ENCODE measurements at places on chromosomes 11 and 22. TPM values are rescaled to one million over a fixed set of nuclear protein-coding genes. Genes with fewer than 3 reads are reported as not detected.

- no peak overlapping the region for H3K4me3 ChIP-seq
- peaks cover 9% of the 10 kb centered on the region for H3K27me3 ChIP-seq
- H3K4me1 ChIP-seq, result peaks cover 12% of the 10 kb centered on the region
- H3K36me3 ChIP-seq, result peaks cover 17% of the 10 kb centered on the region
- DNase-seq, result no peak
Observed at GRCh38 chr22:47022475-47022874, 260.0 kb downstream of the TBC1D22A start.

GRCh38 chr11:67268962-67269268 is 2.6 kb downstream of the GRK2 start:
- H3K27ac ChIP-seq, result no peak overlapping the region
- H3K27me3 ChIP-seq, result no peaks in the 10 kb centered on the region
- no peak for DNase-seq
- no peaks in the 10 kb centered on the region for H3K36me3 ChIP-seq

GRCh38 chr11:110878513-110878912 is 166.3 kb upstream of the ARHGAP20 start:
- H3K27ac ChIP-seq, result no peak overlapping the region
- no peak for DNase-seq
- no peaks in the 10 kb centered on the region for H3K36me3 ChIP-seq
- H3K4me3 ChIP-seq, result no peak overlapping the region
- peaks cover 7% of the 10 kb centered on the region for H3K4me1 ChIP-seq
- no peaks in the 10 kb centered on the region for H3K27me3 ChIP-seq

GRCh38 chr11:80873310-80873999 is 1432.6 kb upstream of the TENM4 start:
- H3K27me3 ChIP-seq, result no peaks in the 10 kb centered on the region
- H3K4me1 ChIP-seq, result no peaks in the 10 kb centered on the region
- no peak overlapping the region for H3K4me3 ChIP-seq

DNA sequence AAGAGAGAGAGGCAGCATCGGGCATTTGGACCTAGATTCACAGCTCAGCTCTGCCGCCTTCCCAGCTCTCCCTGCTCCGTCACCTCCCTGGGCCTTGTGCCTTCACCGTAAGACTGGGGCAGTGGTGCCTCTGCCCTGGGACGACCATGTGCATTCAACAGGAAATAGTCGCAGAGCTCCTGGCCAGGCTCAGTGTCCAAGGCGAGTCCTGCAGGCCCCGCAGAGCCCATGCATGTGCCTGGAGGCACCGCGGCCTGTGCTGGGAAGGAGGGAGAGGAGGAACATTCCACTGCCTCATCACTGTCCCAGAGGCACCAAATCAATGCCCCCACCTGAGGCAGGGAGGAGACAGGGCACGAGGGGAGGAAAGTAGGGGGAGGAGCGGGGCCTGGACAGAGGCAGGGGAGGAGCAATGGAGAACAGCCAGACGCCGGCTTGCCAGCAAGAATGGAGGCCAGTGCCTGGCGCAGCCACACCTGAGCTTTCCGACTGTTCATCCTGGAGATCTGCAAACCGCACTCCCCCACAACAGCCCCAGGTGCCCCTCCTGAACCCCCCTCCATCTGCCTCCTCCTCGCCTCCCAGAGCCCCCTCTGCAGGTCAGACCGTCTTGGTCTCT is 74.4 kb upstream of the PRR5 start:
- no peak overlapping the region for H3K4me3 ChIP-seq
- peaks cover 5% of the 10 kb centered on the region for H3K4me1 ChIP-seq
- H3K27me3 ChIP-seq, result peaks cover 4% of the 10 kb centered on the region
- peaks cover 2% of the 10 kb centered on the region for H3K36me3 ChIP-seq

- no peaks in the 10 kb centered on the region for H3K27me3 ChIP-seq
- no peak overlapping the region for H3K4me3 ChIP-seq
Observed at GRCh38 chr11:114160894-114161293, 101.4 kb downstream of the ZBTB16 start.

DNA sequence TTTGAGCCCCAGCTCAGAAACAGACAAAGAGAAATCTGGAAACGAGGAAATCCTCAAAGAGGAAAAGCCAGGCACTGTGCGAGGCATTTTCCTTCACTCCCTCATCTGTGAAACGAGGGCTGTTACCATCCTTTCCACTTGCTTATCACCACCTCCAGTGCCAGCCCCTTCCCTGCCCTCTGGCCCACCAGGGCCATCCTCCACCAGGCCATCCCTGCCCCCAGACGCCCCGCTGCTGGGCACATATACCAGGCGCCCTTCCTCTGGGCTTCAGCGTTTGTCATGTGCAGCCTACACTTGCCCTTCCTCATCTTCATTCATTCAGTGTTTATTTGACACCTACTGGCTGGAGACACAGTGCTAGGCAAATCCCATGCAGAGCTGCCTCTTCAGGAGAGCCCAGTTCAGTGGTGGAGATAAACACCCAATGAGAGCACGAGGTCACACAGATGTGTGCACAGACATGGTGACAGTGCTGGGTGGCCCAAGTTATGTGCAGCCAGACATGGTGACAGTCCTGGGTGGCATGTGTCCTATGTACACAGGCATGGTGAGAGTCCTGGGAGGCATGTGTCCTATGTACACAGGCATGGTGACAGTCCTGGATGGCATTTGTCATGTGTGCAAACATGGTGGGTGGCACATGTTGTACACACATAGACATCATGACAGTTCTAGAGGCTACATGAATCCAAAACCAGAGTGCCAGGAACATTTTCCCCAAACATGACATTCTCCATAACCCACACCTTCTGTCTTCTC is 9.7 kb downstream of the SPTBN2 start:
- no peaks in the 10 kb centered on the region for H3K27me3 ChIP-seq
- H3K4me3 ChIP-seq, result no peak overlapping the region
- peaks cover 9% of the 10 kb centered on the region for H3K4me1 ChIP-seq
- DNase-seq, result no peak
- H3K36me3 ChIP-seq, result peaks cover 4% of the 10 kb centered on the region
- no peak overlapping the region for H3K27ac ChIP-seq

GRCh38 chr22:47051441-47052071 is 289.1 kb downstream of the TBC1D22A start:
- H3K4me1 ChIP-seq, result peaks cover 27% of the 10 kb centered on the region
- no peaks in the 10 kb centered on the region for H3K36me3 ChIP-seq
- no peak overlapping the region for H3K4me3 ChIP-seq
- H3K27ac ChIP-seq, result peak overlapping the region; percentile 75

GRCh38 chr11:63915961-63916836 is 765 bp downstream of the RCOR2 start:
- peaks cover 17% of the 10 kb centered on the region for H3K27me3 ChIP-seq
- H3K4me1 ChIP-seq, result peaks cover 41% of the 10 kb centered on the region
- H3K36me3 ChIP-seq, result peaks cover 5% of the 10 kb centered on the region
- H3K4me3 ChIP-seq, result peak overlapping the region; percentile 95
- DNase-seq, result peak; percentile 86

GRCh38 chr11:35313066-35313759 is 106.1 kb downstream of the SLC1A2 start:
- no peaks in the 10 kb centered on the region for H3K4me1 ChIP-seq
- H3K36me3 ChIP-seq, result no peaks in the 10 kb centered on the region
- no peaks in the 10 kb centered on the region for H3K27me3 ChIP-seq
- no peak for DNase-seq

DNA sequence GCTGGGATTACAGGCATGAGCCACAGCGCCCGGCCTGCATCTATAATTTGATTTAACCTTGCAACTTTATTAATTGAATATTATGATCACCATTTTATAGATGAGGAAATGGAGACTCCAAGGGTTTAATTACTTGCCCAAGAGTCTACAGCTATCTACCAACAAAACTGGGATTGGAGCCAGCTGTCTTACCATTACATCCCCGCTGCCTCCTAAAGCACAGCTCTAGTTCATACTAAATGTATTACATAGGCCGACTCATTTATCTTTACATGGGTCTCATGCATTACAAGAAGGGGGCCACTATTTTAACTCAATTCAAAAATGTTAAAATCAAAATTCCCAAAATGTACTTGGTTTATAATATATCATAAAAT is 14.1 kb upstream of the TMA7B start:
- no peak for DNase-seq
- H3K27me3 ChIP-seq, result no peaks in the 10 kb centered on the region

- peak; percentile 50 for DNase-seq
- no peak within 1 kb of the TSS for H3K27ac ChIP-seq
- H3K4me3 ChIP-seq, result peak within 1 kb of the TSS; percentile 73
- no peaks in the 10 kb centered on the region for H3K27me3 ChIP-seq
- H3K4me1 ChIP-seq, result peaks cover 29% of the 10 kb centered on the region
Observed at GRCh38 chr11:86374586-86374985, at the start of gene CCDC81. Gene CCDC81, plus strand, starts transcription at chr11:86374887. Its CDS starts 277 bp downstream, at chr11:86375164.

GRCh38 chr22:46351767-46352166 is 16.3 kb downstream of the TRMU start:
- no peak overlapping the region for H3K27ac ChIP-seq
- H3K27me3 ChIP-seq, result no peaks in the 10 kb centered on the region
- H3K4me1 ChIP-seq, result no peaks in the 10 kb centered on the region

GRCh38 chr11:122628810-122629555 is 26.5 kb upstream of the UBASH3B start:
- no peaks in the 10 kb centered on the region for H3K36me3 ChIP-seq
- peaks cover 5% of the 10 kb centered on the region for H3K4me1 ChIP-seq
- H3K27me3 ChIP-seq, result no peaks in the 10 kb centered on the region
- peak; percentile 77 for DNase-seq
- H3K4me3 ChIP-seq, result no peak overlapping the region

DNA sequence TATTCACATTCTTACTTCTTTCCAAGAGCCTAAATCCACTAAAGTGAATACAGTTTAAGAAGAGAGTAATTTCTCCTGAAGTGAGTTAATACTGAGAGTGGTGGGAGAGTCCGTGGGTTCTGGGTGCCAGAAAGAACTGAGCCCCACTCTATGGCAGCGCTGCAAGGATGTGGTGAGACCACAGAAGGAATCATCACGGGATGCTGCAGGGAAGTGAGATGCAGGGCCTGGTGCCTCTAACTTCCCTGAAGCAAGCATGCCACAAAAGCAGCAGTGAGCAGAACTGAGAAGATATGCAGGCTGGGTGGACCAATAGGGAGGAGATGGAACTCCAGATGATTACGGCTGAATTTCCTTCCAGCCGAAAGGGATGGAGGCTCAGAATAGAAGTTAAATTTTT is 5.0 kb upstream of the MMP12 start:
- H3K27ac ChIP-seq, result no peak overlapping the region
- no peaks in the 10 kb centered on the region for H3K36me3 ChIP-seq

- H3K4me1 ChIP-seq, result peaks cover 13% of the 10 kb centered on the region
- H3K27me3 ChIP-seq, result peaks cover 75% of the 10 kb centered on the region
- no peak for DNase-seq
- no peaks in the 10 kb centered on the region for H3K36me3 ChIP-seq
- no peak overlapping the region for H3K4me3 ChIP-seq
- H3K27ac ChIP-seq, result no peak overlapping the region
Observed at GRCh38 chr22:36729321-36729720, 25.8 kb upstream of the CACNG2 start.

DNA sequence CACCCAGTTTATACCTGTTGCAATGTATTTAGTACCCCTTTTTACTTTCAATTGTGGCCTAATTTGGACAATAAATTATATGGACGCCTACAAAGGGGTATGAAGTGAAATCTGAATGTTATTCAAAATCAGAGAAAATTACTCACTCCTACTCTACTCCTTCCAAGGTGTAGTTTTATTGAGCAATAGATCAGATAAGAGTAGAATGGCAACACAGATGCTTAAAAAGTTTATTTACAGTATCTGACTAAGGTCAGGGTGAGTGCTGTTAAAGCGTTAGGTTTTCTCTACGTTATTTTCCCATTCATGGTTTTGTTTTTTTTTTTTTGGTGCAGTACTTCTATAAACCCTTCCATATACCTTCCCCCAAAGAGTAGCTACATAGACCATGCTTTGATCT is 805.6 kb downstream of the KCNA4 start:
- DNase-seq, result no peak
- H3K27me3 ChIP-seq, result no peaks in the 10 kb centered on the region
- H3K36me3 ChIP-seq, result no peaks in the 10 kb centered on the region
- H3K27ac ChIP-seq, result no peak overlapping the region
- no peak overlapping the region for H3K4me3 ChIP-seq

DNA sequence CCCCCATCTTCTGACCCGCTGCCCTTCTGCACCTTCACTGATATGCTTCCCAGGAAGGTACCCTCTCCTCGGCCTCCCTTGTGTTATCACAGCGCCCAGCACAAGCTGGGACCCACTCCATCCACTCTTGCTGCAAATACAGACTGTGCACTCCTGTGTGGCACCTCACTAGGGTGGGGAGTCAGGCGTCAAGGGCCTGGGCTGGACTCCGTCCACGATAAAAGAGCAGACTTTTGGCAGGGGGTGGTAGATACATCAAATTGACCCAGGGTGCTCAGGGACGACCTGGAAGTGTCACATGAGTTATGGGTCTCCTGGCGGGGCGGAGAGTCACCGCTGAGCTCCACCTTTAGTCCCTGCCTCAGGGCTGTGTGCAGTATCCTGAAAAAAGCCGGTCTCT is 908 bp downstream of the TRPM5 start:
- no peaks in the 10 kb centered on the region for H3K36me3 ChIP-seq
- H3K27ac ChIP-seq, result no peak overlapping the region
- H3K4me1 ChIP-seq, result no peaks in the 10 kb centered on the region
- no peak overlapping the region for H3K4me3 ChIP-seq

- no peak overlapping the region for H3K4me3 ChIP-seq
- no peaks in the 10 kb centered on the region for H3K4me1 ChIP-seq
- H3K27ac ChIP-seq, result no peak overlapping the region
- H3K27me3 ChIP-seq, result no peaks in the 10 kb centered on the region
Observed at GRCh38 chr22:41768430-41768829, 32.0 kb upstream of the CCDC134 start.

- no peak overlapping the region for H3K4me3 ChIP-seq
- no peaks in the 10 kb centered on the region for H3K27me3 ChIP-seq
- H3K36me3 ChIP-seq, result no peaks in the 10 kb centered on the region
Observed at GRCh38 chr11:132052904-132053303, 682.5 kb downstream of the NTM start.

- H3K4me1 ChIP-seq, result peaks cover 24% of the 10 kb centered on the region
- H3K27ac ChIP-seq, result peak overlapping the region; percentile 76
- H3K27me3 ChIP-seq, result no peaks in the 10 kb centered on the region
- peaks cover 6% of the 10 kb centered on the region for H3K36me3 ChIP-seq
- DNase-seq, result peak; percentile 11
- H3K4me3 ChIP-seq, result peak overlapping the region; percentile 57
Observed at GRCh38 chr22:26489447-26490036, 5.9 kb downstream of the SRRD start.

DNA sequence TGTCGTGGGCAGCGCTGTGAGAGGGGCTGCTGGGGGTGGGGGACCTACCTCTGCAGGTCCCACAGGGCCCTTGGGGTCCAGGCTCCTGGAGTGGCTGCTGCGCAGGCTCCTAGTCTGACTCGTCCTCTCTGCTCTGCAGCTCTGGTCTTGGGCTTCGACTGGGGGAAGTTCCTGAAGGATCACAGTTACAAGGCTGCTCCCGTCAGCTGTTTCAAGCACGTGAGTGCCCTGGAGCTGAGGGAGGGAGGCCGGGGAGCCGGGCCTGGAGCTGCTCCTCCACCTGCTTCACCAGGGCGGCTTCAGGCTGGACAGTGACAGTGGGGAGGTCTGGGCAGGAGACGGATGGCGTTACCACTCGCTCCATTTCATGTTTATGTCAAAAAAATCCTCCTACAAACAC is 11.9 kb downstream of the L3MBTL2 start:
- H3K36me3 ChIP-seq, result peaks cover 38% of the 10 kb centered on the region
- peaks cover 20% of the 10 kb centered on the region for H3K4me1 ChIP-seq
- H3K27ac ChIP-seq, result no peak overlapping the region
- no peak for DNase-seq
- no peaks in the 10 kb centered on the region for H3K27me3 ChIP-seq

Gene HEPHL1
- not detected for total RNA-seq

Gene HBD
- not detected for total RNA-seq

Gene RAG2
- not detected for total RNA-seq

Gene ACAD8
- total RNA-seq, result 28.5 TPM

Gene MUC5AC
- not detected for total RNA-seq

Gene SLC22A12
- not detected for total RNA-seq

Gene RAB36
- 13.5 TPM for total RNA-seq

Gene OR51G1
- not detected for total RNA-seq

Gene DAGLA
- 21.0 TPM for total RNA-seq

Gene TBCEL
- 18.6 TPM for total RNA-seq

All from neural crest cell (in vitro differentiated cells).